ENCODE measurements at places on chromosomes 2 and 18.

GRCh38 chr2:75710220-75710576 is 517 bp downstream of the GCFC2 start:
- no peak for DNase-seq

DNA sequence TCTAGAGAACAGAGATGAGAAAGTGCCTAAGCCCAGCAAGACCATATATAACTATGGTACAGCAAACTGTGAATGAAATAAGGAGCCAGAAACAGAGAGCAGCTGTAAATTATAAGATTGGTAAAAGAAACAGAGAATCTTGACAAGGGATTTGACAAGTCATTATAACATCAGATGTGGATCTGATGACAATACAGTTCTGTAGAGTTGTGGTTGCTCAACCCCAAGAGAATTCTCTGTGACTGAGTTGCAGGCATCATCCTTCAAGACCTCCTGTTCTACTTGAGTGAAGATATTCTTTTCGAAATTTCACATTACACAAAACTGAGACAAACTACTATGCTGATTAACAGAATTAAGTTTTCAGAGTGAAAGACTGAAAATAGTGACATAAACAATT is 343.1 kb upstream of the SLC39A10 start:
- no peak for DNase-seq

DNA sequence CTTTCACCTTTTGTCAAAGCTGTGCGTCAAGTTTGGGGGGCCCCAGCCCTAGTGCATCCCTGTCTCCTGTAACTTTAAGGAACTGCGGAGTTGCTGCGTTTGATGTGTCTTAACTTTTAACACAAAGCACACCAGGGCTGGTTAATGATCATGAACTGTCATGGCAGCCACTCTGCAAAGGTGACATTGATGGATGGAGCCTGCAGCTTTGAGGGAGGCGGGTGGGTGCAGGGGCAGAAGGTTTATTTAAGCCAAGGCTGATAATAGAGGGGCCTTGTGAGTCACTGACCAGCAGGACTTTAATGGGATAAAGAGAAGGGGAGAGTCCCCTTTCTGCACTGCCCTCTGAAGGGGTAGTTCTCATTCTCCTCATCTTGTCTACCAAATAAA is 190.2 kb upstream of the GATA6 start:
- DNase-seq: no peak

- DNase-seq: no peak
Measured at GRCh38 chr18:75268364-75268646, 57.7 kb downstream of the TSHZ1 start.

- DNase-seq: no peak
Measured at GRCh38 chr2:215105607-215106354, 32.6 kb downstream of the ABCA12 start.

- no peak for DNase-seq
Measured at GRCh38 chr2:201984800-201985525, 48.7 kb upstream of the FZD7 start.

DNA sequence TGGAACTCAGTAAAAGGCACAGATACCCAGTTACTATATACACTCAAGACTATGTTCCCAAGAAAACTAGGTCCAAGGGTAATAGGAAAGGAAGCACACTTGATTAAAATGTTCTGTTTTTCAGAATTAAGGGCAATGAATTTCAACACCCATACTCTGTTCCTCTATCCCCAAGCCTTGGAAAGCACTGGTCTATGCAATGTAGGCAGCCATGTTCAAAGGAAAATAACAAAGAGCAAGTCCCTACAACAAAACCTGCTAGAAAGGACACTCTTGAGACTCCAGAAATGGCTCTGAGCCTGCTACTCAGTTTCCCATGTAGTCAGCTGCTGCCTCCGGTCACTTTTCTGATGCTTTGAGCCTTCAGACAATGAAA is 6.8 kb downstream of the CYB5A start:
- DNase-seq: no peak

DNA sequence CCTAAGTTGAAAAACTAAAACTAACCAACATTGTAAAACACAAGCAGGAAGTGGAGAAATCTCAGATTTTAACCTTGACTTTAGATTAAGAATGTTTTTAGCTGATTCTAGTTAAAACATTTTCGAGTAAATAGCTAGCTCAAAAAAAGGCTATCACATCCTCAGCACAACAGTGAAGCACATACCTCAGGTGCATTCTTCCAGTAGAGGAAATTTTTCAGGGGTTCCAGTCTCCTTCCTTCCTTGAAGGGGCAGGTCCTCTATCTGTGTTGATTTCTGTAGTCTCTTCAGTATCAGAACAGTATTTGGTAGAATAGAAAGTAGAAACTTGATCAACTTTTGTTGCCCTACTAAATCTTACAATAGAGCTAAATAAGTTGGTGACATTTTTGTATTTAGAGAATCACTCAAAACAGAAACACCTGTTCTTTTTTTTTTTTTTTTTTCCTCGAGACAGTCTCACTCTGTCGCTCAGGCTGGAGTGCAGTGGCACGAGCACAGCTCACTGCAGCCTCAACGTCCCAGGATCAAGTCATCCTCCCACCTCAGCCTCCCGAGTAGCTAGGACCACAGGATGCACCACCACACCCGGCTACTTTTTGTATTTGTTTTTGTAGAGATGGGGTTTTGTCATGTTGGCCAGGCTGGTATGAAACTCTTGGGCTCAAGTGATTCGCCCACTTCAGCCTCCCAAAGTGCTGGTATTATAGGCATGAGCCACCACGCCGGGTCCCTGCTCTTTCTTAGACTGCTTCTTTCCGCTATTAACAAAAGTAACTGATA is 6.9 kb upstream of the GPR155 start:
- DNase-seq: no peak

DNA sequence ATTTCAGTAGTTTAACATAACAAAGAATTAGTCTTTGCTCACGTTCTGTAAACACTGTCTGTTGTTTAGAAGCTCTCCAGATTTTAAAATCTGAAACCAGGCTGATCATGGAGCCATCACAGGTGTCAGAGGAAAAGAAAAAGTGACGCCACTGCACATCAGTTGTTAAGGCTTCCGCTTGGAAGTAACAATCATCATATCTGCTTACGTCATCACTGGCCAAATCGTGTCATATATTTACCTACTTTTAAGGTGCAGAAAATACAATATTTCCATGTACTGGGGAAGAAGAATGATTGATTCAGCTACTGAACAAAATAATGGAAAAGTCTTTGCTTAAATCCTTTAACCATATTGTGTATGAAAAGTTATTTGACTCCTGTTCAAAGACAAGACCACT is 382.6 kb upstream of the MC4R start:
- no peak for DNase-seq

DNA sequence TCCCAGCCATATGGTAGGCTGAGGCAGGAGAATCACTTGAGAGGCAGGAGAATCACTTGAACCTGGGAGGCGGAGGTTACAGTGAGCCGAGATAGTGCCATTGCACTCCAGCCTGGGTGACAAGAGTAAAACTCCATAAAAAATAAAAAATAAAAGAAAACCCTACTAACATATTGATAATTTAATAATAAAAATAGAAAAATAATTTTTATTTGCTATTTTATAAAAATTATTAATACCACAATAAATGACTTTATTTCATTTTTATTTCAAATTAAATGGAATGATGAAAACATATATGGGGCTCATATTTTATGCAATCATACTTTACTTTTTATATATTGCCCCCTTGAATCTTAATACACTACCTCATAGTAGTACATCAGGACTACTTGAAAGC is 20.4 kb downstream of the TMEM182 start:
- no peak for DNase-seq

DNA sequence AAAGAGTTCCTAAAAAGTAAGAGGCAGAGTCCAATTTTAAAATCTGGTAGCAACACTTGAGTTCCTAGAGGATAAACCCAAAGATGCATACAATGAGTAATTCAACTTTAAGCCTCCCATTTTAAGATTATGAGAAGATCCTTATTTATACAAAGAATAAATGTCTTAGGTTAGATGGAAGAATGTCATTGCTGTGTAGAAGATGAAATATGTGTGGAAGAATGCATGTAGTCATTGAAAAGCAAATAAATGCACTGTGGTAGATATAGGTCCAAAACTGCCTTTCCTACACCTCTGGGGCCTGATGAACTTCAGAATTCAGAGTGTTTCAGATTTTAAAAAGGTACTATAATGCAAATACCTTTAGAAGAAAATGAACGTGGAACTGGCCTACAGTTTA is 58.7 kb upstream of the LRP1B start:
- DNase-seq: no peak

DNA sequence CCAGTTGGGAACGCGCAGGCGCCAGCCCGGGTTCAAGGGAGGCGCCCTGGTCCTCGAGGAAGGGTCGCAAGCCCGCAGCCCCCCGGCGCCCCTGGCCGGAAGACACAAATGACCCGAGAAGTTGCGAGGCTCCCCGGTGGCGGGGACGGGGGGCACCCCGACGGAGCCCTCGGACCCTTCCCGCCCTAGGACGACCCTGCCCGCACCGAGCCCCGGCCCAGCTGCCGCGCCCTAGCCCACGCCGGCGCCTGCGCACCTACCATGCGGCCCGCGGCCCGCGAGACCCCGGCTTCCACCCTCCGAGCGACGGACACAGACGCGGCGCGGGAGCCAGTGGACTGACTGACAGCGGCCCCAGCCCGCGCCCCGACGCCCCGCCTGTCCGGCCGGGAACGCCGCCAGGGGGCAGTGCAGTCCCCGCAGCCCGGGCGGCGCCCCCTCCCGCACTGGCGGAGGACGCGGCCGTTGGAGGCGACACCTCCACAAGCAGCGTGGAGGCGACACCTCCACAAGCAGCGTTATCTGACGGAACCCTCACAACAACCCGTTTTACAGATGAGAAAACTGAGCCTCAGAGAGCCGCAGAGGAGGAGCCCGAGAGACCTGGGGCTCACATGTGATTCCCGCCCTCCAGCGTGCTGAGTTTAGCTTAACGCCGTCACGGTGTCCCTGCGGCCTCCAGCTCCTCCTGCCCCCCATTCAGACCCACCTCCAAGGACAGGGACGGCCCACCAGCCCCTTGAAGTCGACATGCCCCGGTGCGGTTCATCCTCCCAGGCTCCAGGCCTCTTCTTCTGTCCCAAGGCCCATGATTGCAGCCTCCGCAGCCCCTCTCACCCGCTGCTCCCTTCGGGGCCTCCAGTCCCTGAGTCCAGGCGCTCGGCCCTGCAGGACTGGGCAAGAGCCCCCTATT is at the start of gene NMUR1:
NMUR1 (minus strand) TSS at position 347 of the 913 bp plus-strand sequence; CDS start at position 263, 84 bp downstream.
- DNase-seq: peak; percentile 60

- no peak for DNase-seq
Measured at GRCh38 chr2:104406261-104406726, 447.6 kb upstream of the POU3F3 start.

GRCh38 chr2:186780701-186781316 is 68.2 kb downstream of the ZSWIM2 start:
- peak; percentile 32 for DNase-seq

DNA sequence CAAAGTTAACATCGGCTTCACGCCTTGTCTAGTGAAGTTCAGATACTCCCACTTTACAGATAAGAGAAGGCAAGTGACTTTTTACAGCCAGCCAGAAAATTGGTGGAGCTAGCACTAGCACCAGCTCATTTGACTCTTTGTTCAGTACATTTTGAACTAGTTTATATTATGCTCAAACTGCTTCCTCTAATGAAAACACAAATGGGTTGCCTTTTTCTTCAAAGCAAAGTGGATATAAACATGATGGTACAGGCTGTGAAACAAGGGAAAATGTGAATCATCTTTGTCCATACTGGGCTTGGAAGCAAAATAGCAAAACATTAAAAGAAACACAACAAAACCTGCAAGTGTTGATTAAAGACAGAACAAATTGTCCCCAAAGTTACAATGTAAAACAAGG is 99.6 kb upstream of the LHCGR start:
- DNase-seq: no peak

- no peak for DNase-seq
Measured at GRCh38 chr2:142082368-142082767, 48.4 kb downstream of the LRP1B start.

Data from LoVo (cell line).